Urinary bladder (tissue), 4 donors: ENCODE measurements at places on chromosomes 4 and X. TPM values are rescaled to one million over a fixed set of nuclear protein-coding genes. Genes with fewer than 3 reads are reported as not detected.

The KLHL4 gene
- polyA plus RNA-seq, result 1.1 TPM

The ETDB gene
- polyA plus RNA-seq, result not detected

The YIPF6 gene
- polyA plus RNA-seq, result 17.1 TPM

The GLRA3 gene
- polyA plus RNA-seq, result 0.01 TPM

The POU3F4 gene
- polyA plus RNA-seq, result not detected

- DNase-seq, result peak; percentile 21
Measured at GRCh38 chr4:186845137-186845842, 121.6 kb upstream of the FAT1 start.

DNA sequence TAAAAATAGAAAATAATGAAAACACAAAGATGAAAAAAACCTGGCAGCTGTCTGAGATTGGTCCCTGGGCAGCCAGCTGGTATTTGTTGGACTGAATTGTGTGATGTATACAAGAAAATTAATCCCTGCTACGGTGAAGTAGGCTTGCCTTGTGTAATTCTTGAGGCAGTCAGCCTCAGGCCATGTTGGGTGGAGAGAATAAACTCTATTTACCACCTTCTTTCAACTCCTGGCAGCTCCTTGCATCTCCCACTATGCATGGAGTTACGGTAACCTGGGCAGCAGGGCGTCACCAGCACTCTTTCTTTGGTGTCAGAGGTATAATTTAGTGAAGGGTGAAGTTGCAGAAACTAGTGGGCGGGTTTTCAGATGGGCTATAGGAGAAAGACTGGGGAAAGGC, 3.5 kb downstream of the SPIN2A start:
- DNase-seq, result no peak

- DNase-seq, result no peak
Measured at GRCh38 chr4:138959097-138959815, 56.3 kb upstream of the NOCT start.

GRCh38 chr4:25535701-25536473, 119.8 kb upstream of the SLC34A2 start:
- no peak for DNase-seq

DNA sequence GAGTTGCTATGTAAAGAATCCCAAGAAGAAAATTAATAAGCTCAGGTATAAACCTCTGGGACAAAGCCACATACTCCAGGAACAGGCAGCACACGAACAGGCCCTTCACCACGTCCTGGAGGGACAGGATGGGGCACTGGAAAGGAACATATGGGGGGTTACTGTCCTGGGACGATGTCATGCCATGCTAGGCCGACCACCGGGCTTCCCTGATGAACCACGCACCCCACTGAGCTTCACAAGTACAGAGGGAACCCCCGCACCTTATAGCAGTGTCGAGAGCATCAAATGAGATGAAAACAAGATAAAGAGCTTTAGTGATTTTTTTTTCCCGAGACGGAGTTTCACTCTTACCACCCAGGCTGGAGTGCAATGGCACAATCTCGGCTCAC, 19.1 kb downstream of the NOP14 start:
- no peak for DNase-seq

- no peak for DNase-seq
Measured at GRCh38 chrX:53320543-53321229, 39.3 kb upstream of the IQSEC2 start.

DNA sequence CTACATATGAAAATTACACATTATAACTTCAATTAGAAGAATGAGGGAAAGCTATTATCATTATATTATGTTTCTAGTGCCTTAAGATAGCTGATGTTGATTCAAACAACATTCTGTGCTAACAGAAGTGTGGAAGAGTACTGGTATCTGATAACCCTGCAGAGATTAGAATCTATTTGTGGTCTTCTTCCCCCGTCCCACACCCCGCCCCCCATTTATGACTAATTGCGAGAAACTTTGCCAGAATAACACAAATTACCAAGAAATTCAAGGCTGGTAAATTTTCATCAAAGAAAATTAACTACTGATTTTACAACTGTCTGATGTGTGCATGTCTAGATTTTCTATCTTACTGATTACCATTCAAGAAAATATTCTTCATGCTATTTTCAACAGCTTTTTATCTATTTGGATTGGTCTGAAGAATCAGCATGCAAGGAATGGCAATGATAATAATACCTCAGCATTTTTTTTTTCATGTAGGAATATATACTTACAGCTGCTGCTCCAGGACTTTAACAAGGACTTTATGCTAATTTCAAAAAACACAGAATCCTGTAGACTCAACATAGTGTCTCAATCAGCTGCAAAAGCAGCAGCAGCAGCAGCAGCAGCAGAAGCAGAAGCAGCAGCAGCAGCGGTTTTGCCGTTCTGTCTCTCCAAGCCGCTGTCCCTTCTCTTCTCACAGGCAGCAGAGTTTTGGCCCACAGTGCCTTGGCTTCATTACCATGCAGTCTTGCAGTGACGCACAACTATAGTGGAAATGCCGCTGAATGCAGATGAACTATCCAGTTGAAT, 126.7 kb downstream of the FRYL start:
- no peak for DNase-seq

- no peak for DNase-seq
Measured at GRCh38 chr4:139441029-139441428, 12.9 kb upstream of the RAB33B start.

GRCh38 chr4:186887291-186887700, 163.6 kb upstream of the FAT1 start:
- DNase-seq, result no peak

GRCh38 chr4:24477919-24478318, 106.4 kb downstream of the DHX15 start:
- no peak for DNase-seq
